ENCODE measurements at places on chromosomes 4 and X. TPM values are rescaled to one million over a fixed set of nuclear protein-coding genes. Genes with fewer than 3 reads are reported as not detected.

The BOD1L1 gene
- total RNA-seq = 33.3 TPM

The STK32B gene
- not detected for total RNA-seq

The MAOA gene
- 12.4 TPM for total RNA-seq

The PDE5A gene
- total RNA-seq = 0.21 TPM

The BMX gene
- total RNA-seq = not detected

The PLK4 gene
- 37.6 TPM for total RNA-seq

The BCOR gene
- total RNA-seq = 46.4 TPM

The FIP1L1 gene
- total RNA-seq = 75.4 TPM

The USP27X gene
- total RNA-seq = 1.2 TPM

The SLC26A1 gene
- not detected for total RNA-seq

The GLRA2 gene
- total RNA-seq = not detected
